NT2/D1 (cell line): ENCODE measurements at places on chromosomes 1 and 21.

DNA sequence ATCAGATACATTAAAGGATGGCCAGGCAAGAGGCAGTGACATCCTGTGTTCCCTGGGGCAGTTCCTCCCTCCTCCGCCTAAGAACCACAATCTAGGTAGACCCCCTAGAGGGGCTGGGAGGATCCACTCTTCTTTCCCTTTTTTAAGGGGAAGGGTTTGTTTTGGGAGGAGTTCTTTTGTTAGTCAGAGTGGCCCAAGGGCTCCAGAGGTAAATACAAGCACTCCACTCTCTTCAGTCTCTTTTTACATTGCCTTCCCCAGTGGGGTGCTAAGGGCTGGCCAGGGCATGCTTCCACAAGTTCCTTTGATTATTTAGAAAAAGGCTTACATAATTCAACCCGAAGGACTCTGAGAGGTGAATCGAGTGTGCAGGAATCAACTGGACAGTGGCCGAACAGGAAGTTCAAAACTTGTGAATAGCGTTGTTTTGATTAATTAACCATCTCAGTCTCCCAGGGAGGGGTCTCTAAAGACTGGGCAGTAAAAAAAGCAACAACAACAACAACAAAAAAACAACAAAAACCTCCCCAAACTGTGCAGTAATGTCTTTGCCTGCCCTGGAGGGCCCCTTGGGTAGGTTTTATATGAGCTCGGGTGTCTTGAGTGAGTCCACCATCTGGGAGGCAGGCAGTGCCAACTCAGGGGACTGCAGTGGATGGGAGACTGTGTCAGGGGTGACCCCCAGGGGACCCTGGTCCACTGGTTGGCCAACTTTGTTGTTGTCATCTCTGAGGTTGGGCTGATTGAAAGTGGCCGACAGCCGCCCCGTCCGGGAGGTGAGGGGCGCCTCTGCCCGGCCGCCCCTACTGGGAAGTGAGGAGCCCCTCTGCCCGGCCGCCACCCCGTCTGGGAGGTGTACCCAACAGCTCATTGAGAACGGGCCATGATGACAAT is 33.2 kb upstream of the ENO1 start:
- DNase-seq = peak; percentile 77

DNA sequence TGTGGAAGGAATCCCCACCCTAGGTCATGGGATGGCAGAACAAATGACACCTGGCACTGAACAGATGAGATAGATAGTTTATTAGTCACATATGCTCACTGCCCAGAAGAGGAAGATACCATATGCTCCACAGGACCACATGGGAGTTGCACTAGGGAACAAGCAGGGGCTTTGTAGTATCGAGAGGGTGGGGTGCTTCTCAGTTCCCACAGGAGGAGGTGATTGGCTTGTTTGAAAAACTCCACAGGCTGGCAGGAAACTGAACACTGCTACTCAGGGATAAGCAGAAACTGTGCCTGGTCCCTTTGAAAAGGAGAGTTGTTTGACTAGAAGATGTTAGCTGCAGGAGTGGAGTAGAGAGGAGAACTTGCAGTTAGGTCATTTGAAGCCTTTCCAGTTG is 31.9 kb upstream of the RXRG start:
- no peak for DNase-seq

DNA sequence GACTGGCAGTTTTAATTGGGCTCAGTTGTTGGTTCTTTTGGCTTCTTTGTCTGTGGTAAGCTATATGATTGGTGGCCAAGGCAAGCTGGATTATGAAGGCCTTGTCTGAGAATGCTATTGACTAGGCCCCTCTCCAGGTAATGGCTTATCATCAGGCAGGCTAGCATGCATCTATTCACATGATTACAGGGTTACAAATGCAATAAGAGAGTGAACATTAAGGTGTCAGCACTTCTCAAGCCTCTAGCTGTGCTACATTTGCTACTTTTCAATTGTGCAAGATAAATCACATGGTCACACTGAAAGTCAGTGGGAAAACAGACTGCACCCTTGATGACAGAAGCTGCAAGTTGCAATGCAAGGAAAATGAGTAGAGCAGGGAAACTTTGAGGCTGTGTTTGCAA is 550.9 kb upstream of the TMPRSS15 start:
- no peak for DNase-seq

DNA sequence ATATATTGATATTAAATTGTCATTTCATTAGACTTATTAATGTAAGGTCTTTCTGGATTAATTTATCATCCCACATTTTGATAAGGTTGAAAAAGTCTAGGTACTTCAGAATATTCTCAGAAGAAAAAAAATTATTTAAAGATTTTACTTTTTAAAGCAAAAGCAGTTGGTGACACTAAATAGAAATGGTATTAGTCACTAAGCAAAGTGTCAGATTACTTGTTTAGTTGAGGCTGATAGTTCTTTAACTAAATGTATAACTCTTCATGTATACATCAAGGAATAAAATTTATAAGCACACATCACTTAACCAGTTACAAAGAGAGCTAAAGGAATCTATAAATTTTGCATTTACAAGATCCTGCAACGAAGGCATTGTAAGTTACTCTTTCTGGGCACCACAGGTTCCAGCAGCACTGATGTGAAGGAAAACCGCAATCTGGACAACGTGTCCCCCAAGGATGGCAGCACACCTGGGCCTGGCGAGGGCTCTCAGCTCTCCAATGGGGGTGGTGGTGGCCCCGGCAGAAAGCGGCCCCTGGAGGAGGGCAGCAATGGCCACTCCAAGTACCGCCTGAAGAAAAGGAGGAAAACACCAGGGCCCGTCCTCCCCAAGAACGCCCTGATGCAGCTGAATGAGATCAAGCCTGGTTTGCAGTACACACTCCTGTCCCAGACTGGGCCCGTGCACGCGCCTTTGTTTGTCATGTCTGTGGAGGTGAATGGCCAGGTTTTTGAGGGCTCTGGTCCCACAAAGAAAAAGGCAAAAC is 101.1 kb downstream of the ADARB1 start:
- no peak for DNase-seq

DNA sequence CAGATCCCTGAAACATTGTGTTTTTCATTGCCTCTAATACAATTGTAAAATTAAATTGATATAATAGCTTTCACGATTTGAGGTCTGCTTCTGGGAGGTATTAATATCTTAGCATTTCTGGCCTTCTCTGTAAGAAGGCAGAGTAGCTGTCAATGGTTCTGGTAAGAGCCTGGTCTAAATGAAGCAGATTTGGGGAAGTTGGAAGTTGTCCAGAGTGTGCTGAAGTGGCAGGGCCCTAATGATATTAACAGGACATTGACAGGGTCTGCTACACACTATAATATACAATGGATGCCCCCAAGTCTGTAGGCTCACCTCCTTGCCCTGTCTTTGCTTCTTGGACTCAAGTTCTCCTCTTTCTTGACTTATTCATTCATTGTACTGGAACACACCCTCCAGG is 99.5 kb downstream of the C4BPA start:
- no peak for DNase-seq
